Fibroblast of skin of left biceps (primary cell): ENCODE measurements at places on chromosomes 1 and 21.

GRCh38 chr1:229271448-229272159 is 693 bp downstream of the RAB4A start:
- no peak for DNase-seq

DNA sequence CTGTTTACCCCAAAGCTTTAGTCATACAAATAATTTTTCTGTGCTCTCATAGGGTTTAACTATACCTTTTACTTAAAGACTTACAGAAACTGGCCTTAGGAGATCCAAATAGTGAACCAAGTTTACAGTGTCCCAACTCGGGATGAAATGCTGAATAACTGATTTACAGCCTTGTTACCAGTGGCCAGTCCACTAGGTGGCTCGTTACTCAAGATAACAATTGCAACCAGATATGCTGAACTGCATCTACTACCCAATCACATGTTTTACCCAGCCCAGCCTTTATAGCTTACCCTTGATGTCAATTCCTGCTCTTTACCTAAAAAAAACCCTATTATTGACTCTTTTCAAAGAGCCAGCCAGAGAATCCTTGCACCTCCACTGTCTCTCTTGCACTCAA is 1148.8 kb upstream of the ADGRL4 start:
- DNase-seq = no peak

DNA sequence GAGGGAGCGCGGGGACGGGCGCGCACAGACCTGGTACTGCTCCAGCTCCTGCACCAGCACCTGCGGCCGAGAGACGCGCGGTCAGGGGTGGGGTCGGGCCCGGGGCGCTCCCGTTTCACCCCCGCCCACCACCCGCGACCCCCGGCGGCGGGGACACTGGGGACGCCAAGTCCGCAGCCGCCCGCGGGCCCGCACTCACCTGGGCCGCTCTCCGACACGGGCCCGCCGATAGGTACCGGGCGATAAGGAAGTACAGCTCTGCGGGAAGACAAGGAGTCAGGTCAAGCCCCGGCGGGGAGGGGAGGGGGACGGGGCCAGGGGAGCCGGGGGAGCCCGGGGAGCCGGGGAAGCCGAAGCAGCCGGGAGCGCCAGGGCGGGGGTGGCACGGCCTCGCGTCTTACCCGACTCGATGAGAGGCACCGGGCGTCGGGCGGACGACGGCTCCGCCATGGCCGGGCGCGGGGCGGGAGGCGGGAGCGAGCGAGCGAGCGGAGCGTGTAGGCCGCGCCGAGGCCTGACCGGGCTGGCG is 326 bp downstream of the BRWD1 start:
- DNase-seq = no peak

GRCh38 chr1:171769754-171770153 is 11.7 kb upstream of the METTL13 start:
- DNase-seq = no peak
